Esophagus mucosa (tissue), 1 donor: ENCODE measurements at places on chromosomes 4 and X. TPM values are rescaled to one million over a fixed set of nuclear protein-coding genes. Genes with fewer than 3 reads are reported as not detected.
A peak's percentile ranks its signal among the peaks of the same experiment; 100 is the strongest.

DNA sequence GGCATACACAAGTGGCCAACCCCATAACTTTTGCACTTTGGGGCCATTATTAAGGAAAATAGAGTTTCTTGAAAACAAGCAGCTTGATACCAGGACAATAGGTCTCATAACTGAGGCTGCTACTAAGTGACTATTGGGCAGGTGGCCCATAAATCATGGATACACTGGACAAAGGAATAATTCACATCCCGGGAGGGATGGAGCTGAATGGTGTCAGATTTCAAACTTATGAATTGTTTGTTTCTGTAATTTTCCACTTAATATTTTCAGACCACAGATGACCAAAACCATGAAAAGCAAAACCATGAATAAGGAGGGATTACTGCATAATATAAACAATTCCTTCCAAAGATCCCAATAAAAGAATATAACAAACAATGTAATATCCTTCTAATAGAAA, 114.4 kb downstream of the WDFY3 start:
- no peak for ATAC-seq

GRCh38 chrX:49842621-49843020, 13.5 kb downstream of the PAGE4 start:
- ATAC-seq = no peak

DNA sequence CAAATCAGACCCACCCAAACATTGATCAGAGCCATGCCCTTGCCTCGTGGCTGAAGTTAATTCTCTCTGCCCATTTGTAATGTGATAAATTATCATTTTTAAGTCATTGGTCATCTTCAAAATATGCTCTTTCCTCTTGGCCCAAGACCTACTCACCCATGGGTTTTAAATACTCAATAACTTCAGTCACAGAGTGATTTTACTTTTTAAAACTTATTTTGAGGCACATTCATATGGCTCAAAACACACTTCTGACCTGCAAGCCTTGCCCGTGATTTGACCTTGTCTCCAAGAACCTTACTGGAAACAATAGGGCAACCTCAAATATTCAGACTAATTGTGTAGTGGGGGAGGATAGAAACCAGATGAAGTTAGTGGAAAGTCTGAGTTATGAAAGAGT, 176.2 kb upstream of the LNX1 start:
- no peak for ATAC-seq

GRCh38 chrX:13923289-13923688, 106.4 kb upstream of the GPM6B start:
- no peak for ATAC-seq

DNA sequence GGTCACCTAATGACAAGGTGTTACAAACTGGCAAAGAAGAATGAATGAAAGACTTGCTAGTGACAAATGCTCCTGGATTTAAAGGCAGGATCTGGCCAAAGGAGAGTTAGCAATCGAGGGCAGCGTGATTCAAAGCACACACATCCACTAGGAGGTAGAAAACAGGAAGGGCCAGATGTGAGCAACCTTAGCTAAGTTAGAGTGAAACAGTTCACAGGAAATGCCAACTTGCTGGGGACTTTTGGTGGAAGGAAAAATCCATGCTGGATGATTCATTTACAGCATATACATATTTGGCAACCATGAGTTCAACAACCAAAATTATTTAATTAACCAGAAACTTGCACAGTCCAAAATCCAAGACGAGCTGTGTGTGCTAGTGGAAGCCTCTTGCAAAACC, 276.9 kb downstream of the PTTG2 start:
- ATAC-seq = peak; percentile 86

Gene DGAT2L6
- not detected for total RNA-seq

GRCh38 chrX:107480272-107480671, 30.8 kb downstream of the FRMPD3 start:
- no peak for ATAC-seq

Gene FBXW7
- total RNA-seq = 29.5 TPM

DNA sequence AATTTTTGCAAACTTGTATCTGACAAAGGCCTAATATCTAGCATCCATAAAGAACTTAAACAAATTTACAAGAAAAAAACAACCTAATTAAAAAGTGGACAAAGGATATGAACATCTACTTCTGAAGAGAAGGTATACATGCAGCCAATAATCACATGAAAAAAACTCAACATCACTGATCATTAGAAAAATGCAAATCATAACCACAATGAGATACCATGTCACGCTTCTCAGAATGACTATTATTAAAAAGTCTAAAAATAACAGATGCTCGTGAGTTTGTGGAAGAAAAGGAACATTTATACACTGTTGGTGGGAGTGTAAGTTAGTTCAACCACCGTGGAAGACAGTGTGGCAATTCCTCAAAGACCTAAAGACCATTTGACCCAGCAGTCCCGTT, 24.0 kb downstream of the CEP44 start:
- no peak for ATAC-seq

GRCh38 chrX:14354521-14354920, 174.8 kb upstream of the GLRA2 start:
- no peak for ATAC-seq

- ATAC-seq = no peak
These were observed 1.6 kb downstream of the TCEAL9 start for GRCh38 chrX:103357871-103358270.

Gene TSPYL2
- 2.5 TPM for total RNA-seq

- no peak for ATAC-seq
These were observed 42.5 kb downstream of the RTL9 start for GRCh38 chrX:110401135-110401534.

Gene CXXC4
- 0.12 TPM for total RNA-seq

DNA sequence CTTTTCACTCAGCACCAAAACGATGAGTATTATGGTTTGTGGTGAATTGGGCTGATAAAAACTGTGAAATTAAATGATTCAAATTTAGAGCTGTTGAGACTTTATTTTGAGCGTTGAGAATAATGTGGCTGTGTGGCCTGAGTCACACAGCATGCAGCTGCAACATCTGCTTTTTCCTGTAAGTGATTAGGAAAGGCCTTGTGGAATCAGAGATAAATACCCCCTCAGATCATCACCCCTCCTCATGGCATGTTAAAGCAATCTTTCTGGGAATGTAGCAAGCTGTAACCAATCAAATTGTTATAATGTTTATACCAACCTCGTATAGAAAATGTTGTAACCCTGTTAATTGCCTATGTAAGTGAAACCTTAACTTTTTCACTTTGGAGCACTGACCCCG, 90.0 kb upstream of the GRPR start:
- ATAC-seq = no peak

GRCh38 chrX:115592997-115593734, 32.2 kb downstream of the PLS3 start:
- peak; percentile 69 for ATAC-seq
